ENCODE measurements at places on chromosomes 12 and 14. TPM values are rescaled to one million over a fixed set of nuclear protein-coding genes. Genes with fewer than 3 reads are reported as not detected.

KRT72 gene
- total RNA-seq, result not detected

SLC25A21 gene
- 0.50 TPM for total RNA-seq

PALS1 gene
- 32.0 TPM for total RNA-seq

PROX2 gene
- not detected for total RNA-seq

DNA sequence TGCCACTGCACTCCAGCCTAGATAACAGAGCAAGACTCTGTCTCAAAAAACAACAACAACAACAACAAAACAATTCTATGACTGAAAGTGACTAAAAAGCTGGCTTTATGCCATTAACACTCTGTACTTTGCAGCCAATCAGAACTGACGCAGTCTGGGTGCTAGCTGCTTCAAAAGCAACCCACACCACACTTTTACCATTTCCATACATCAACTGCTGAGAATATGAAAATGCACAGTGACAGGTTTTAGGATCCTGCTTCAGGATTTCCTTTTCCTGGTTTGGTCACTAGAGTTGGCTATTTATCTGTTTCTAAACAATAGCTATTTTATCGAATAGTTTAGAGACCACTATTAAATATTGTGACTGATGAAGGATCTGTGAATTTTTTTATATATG is 23.1 kb upstream of the P2RX4 start:
- H3K4me3 ChIP-seq, result no peak overlapping the region
- DNase-seq, result no peak
- no peaks in the 10 kb centered on the region for H3K36me3 ChIP-seq
- H3K27me3 ChIP-seq, result no peaks in the 10 kb centered on the region

DNA sequence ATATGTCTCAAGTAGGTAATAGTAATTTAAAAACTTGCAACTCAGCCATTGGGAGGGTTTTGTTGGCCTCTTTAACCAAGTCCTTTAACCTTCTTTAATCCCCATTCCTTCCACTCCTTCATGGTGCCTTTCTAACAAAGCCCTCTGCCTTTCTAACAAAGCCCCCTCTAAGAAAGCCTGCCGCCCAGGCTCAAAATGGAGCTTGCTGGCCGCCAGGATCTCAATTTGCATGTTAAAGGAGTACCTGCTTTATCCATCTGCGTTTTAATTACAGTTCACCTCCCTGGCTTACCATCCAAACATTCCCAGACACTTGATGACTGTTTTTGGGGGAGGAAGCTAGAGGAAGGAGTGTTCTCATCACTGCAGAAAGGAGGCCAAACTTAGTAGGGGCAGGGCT is 183.4 kb downstream of the PTPN11 start:
- no peaks in the 10 kb centered on the region for H3K4me1 ChIP-seq
- H3K36me3 ChIP-seq, result no peaks in the 10 kb centered on the region
- H3K27me3 ChIP-seq, result no peaks in the 10 kb centered on the region
- H3K4me3 ChIP-seq, result no peak overlapping the region
- no peak for DNase-seq

TCL1A gene
- total RNA-seq, result not detected

GRCh38 chr12:92257261-92257660 is 111.6 kb upstream of the BTG1 start:
- H3K27me3 ChIP-seq, result no peaks in the 10 kb centered on the region
- no peak for DNase-seq
- H3K4me1 ChIP-seq, result no peaks in the 10 kb centered on the region
- no peak overlapping the region for H3K4me3 ChIP-seq

LYSET gene
- 11.6 TPM for total RNA-seq

KCTD10 gene
- total RNA-seq, result 106 TPM

GRCh38 chr12:1523558-1524050 is 70.8 kb downstream of the FBXL14 start:
- H3K4me1 ChIP-seq, result peaks cover 20% of the 10 kb centered on the region
- no peak overlapping the region for H3K4me3 ChIP-seq
- DNase-seq, result no peak
- no peak overlapping the region for H3K27ac ChIP-seq
- H3K36me3 ChIP-seq, result no peaks in the 10 kb centered on the region
- H3K27me3 ChIP-seq, result no peaks in the 10 kb centered on the region

DNA sequence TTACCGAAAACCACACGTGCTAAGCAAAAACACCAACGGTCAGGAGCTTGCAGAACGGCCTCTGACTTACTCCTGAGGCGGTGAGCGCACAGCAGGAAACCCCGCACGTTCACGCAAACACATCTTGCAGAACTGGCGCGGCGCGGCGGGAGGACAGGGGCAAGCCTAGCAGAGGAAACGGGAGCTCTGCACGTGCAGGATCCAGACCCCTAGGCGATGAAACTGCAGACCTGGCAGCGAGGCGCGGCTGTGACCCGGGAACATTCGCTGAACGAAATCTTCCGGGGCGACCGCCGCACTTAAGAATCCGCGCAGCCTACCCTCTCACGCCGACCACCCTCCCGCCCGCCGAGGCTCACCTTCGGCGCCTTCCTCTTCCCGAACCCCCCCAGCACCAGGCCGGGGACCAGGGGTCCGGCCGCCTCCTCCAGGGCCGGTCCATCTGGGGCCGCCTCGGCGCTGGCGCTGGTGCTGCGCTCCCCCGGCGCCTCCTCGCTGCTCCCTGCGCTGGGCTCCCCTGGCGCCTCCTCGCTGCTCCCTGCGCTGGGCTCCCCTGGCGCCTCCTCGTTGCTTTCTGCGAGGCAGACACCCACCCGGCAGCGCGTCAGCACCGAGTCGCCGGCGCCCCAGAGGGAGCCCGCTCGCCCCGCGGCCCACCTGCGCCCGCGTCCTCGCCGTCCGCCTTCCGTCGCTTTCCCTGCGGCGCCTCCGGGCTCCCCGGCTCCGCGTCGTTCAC is 615 bp downstream of the DDX51 start:
- H3K27ac ChIP-seq, result peak overlapping the region; percentile 23
- no peaks in the 10 kb centered on the region for H3K27me3 ChIP-seq
- H3K4me1 ChIP-seq, result peaks cover 4% of the 10 kb centered on the region
- no peak for DNase-seq

DNA sequence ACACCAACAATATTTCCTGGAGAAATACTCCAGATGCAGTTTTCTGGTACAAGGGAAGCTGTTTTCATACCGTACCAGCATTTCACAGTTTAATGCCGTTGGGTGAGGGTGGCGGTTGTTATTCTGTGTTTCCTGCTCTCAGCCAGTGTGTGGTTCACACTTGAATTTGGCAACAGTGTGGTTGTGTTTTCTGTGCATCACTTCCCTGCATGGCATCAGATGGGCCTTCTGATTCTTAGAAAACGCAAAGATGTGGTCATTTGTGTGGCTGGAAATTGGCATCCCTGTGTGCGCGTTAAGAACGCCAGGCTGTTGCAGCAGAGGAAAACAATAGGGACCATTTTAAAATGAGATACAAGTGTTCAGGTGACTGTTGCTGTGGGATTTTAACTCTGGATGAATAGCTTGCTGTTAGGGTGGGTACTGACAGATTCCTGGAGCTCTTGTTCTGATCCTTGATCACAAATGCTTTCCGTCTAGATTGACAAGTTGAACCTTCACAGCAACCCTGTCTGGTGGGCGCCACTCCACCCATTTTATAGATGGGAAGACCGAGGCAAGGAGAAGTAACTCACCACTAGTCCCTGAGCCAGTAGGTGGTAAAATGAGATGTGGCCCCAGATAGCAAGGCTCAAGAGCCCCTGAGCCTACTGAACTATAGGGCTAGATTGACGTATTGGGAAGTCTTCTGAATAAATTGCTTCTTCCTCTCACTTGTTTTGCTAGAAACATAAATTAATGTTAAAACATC is 231.2 kb downstream of the CHST11 start:
- no peaks in the 10 kb centered on the region for H3K36me3 ChIP-seq
- H3K4me1 ChIP-seq, result peaks cover 2% of the 10 kb centered on the region
- H3K27ac ChIP-seq, result no peak overlapping the region
- DNase-seq, result no peak

RIC8B gene
- total RNA-seq, result 10.8 TPM

DNA sequence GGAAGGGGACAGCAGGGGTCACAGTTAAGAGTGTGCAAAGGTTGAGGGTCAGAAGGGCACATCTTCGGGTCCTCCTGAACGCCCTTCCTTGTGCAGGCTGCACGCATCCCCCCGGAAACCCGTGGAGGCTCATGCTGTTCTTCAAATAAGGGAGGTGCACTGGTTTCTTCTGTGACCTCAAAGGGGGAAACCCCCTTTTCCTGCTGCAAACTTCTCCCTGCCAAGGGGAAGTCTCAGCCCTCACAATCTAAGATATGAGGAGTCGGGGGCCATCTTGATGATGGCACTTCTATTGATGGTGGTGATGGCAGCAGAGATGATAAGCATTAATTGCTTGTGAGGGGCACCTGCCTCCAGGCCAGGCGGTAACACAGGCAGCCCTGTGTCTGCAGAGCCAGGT is 40.0 kb downstream of the ISCA2 start:
- H3K4me1 ChIP-seq, result no peaks in the 10 kb centered on the region
- no peak overlapping the region for H3K4me3 ChIP-seq
- no peaks in the 10 kb centered on the region for H3K27me3 ChIP-seq
